ENCODE measurements at places on chromosomes 16 and 17.
A peak's percentile ranks its signal among the peaks of the same experiment; 100 is the strongest.

DNA sequence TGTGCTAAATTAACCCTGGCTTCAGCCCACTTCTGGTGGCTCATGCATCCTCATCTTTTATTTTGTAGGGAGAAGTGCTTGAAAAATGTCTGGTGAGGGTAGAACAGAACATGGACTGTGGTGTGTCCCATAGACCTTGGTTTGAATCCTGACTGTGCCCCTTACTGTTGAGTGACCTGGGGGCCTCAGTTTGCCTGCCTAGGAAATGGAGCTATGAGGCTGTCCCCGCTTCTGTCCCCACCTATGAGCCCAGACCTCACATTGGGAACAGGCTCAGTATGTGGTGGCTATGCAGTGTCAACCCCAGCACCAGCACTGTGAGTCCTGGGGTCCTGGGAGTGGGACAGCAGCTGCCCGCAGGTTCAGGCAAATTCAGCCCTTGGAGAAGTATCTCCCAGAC lies 186.3 kb upstream of the GSE1 start:
- DNase-seq, result no peak

GRCh38 chr17:57277923-57278604 lies 21.7 kb downstream of the MSI2 start:
- DNase-seq, result no peak

- no peak for DNase-seq
These were observed 10.8 kb upstream of the RIPOR1 start for GRCh38 chr16:67517661-67518423.

DNA sequence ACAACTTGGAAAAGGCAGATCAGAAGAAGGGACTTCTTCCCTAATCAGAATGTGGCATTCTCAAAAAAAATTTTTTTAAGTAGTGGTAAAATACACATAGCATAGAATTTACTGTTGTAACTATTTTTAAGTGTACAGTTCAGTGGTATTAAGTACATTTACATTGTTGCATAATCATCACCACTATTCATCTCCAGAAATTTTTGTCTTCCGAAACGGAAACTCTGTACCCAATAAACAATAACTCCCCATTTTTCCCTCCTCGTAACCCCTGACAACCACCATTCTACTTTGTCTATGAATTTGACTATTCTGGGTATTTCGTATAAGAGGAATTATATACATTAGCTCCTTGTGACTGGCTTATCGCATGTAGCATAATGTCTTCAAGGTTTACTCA lies 18.9 kb downstream of the METTL9 start:
- DNase-seq, result no peak

GRCh38 chr16:81737885-81738536 lies 41.1 kb upstream of the PLCG2 start:
- peak; percentile 71 for DNase-seq

- no peak for DNase-seq
These were observed 14.7 kb upstream of the RBFOX1 start for GRCh38 chr16:7317982-7318381.

- DNase-seq, result no peak
These were observed 208.8 kb upstream of the MAF start for GRCh38 chr16:79809376-79809775.

DNA sequence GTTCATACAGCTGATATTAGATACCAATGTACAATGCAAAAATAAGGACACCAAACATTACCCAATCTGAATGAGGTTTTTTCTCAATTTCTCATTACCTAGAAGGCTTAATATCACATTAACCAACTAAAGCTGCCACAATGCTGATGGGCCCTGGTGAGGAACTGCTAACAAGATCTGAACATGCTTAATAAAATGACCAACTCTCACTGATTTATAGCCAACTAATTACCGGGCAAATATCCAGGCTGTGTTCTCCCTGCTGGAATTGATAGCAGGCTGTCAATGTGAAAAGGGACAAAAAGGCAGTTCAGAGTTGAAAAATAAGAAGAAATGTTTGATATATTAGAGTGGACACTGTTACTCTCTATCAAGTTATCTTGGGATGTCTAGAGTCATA lies 124.6 kb downstream of the TOX3 start:
- no peak for DNase-seq

DNA sequence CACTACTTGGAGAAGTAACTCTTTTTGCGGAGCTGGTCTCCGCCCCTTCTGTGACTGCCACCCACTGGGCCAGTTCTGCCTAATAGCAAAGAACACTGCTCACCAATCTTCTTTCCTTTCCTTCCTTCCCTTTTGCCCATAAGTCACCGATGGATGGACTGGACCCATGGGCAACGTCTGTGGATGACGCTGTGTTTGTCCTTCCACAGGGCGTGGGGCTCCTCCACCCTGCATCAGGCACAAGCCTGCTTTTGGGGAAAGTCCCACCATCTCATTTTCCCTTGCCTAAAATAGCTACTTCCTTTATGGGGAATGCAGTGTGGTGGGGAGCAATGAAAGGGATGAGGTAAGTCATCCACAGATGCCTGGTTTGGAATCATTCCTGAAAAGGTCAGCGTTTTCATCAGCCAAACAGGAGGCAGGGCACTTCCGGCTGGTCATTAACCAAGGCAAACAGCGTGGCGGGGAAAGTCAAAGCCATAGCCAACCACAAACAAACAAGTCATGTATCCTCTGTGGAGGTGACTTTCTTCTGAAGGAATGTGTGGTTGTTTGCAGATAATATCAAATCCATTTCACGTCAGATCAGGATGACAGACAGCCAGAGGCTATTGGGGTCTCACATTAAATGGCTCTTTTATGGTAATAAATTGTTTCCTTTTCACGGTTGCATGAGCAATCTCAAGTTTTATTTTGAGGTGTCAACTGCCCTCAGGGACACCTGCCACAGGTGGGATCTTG lies 30.7 kb upstream of the MED9 start:
- peak; percentile 95 for DNase-seq

DNA sequence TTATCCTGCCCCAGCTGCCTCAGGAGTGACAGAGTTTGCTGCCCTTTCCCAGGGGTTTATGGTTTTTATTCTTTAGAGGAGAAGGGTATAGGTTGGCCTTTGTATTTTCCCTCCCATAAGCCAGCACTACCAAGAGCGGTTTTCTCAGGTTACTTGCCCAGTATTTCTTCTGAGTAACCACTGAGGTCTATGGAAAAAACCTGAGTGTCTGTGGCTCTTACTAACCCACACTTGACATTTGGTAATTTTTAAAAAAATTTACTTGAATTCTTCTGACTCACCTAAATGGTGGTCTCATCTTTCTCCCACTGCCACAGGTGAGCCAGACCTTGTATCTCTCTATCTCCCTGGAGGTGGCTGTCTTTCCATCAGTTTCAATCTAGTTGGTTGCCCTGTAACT lies 6.0 kb downstream of the SLC7A6 start:
- DNase-seq, result no peak

GRCh38 chr17:38731526-38732294 lies 1.6 kb downstream of the CISD3 start:
- peak; percentile 29 for DNase-seq

DNA sequence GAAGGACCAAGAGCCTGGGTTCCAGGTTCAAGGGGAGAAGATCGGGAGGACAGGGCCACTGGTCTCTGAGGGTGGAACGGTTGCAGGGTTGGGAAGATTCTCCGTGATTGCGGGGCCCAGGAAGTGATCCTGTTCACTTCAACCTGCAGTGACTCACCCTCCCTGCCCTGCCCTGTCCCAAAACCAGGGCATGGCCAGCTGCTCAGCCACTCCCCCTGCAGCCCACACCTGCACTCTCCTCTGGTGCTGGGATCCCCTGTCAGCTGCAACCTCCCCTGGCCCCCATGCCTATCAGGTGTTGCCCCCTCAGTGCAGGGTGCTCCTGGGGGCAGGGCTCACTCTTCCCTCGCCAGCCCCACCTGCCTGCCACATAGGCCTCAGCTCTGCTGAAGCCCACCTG lies 1.1 kb downstream of the RUNDC3A start:
- DNase-seq, result no peak

DNA sequence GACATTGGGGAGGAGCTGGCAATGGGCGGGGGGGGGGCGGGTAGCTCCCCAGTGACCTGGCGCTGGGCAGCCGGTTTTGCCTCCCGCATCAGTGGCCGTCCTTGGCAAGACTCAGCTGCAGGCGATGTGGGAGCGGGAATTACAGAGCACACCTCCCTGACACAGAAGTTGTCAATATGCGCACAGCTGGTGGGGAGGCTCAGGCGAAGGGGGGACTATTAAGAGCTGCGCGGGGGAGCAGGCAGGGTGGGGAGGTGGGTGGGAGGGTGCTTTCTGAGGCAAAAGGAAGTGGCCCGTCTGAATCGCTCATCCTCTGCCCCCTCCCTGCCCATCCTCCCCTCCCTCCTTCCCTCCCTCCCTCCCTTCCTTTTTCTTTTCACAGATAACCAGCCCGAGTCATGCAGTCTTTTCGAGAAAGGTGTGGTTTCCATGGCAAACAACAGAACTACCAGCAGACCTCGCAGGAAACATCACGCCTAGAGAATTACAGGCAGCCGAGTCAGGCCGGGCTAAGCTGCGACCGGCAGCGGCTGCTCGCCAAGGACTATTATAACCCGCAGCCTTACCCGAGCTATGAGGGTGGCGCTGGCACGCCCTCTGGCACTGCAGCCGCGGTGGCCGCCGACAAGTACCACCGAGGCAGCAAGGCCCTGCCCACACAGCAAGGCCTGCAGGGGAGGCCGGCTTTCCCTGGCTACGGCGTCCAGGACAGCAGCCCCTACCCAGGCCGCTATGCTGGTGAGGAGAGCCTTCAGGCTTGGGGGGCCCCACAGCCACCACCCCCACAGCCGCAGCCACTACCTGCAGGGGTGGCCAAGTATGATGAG lies 44.0 kb downstream of the SREBF1 start:
- DNase-seq, result peak; percentile 61

GRCh38 chr16:81544261-81544660 lies 99.7 kb downstream of the CMIP start:
- DNase-seq, result no peak

DNA sequence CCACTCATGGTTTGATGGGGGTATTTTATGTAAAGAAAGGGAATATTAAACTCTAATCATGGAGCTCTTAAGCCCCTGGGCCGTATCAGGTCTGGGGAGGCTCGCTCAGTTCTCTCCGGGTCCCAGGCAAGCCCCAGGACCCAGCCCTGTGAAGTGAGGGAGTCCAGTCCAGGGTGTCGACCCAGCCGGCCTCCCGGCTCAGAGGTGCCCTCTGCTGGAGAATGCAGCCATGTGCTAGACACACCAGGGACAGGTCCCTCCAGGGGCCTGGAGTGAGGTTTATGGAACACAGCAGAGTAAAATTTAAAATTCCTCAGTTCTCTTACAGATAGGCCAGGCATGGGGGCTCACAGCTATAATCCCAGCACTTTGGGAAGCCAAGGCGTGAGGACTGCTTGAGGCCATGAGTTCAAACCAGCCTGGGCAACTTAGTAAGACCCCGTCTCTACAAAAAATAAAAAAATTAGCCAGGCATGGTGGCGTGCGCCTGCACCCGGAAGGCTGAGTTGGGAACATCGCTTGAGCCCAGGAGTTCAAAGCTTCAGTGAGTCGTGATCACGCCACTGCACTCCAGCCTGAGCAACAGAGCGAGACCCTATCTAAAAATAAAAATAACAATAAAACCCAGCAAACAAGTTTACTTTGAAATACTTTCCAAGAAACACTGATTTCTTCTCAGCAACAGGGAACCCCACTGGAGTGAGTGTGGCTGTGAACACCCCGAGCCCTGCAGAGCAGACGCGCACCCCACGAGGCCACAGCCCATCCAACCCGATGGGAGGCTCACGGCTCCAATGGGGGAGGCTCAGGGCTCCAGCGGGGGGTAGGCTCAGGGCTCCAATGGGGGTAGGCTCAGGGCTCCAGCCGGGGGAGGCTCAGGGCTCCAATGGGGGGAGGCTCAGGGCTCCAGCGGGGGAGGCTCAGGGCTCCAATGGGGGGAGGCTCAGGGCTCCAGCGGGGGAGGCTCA lies 72.2 kb downstream of the ZNF778 start:
- DNase-seq, result peak; percentile 73

- peak; percentile 60 for DNase-seq
These were observed 250.1 kb upstream of the CDH5 start for GRCh38 chr16:66116163-66117002.

GRCh38 chr16:49462989-49463371 lies 89.4 kb downstream of the C16orf78 start:
- no peak for DNase-seq

DNA sequence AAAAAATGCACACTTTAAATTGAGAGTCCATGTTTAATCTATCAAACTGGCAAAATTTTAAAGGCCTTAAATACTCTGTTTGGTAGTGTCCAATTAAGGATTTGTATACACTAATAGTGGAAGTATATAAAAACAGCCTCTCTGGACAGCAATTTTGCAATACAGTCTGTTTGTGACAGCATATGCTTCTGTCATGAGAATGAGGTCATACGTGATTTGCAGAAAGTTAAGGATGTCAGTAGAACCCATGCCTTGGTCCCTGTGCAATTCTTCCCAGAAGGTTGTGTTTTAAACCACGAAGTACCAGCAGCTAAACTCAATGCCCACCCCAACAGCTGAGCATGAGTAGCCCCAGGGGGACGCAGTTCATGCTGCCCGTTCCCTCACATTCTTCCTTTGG lies 78.4 kb downstream of the AIPL1 start:
- no peak for DNase-seq

- DNase-seq, result no peak
These were observed 313.0 kb downstream of the SEC14L1 start for GRCh38 chr17:77453613-77454241.

DNA sequence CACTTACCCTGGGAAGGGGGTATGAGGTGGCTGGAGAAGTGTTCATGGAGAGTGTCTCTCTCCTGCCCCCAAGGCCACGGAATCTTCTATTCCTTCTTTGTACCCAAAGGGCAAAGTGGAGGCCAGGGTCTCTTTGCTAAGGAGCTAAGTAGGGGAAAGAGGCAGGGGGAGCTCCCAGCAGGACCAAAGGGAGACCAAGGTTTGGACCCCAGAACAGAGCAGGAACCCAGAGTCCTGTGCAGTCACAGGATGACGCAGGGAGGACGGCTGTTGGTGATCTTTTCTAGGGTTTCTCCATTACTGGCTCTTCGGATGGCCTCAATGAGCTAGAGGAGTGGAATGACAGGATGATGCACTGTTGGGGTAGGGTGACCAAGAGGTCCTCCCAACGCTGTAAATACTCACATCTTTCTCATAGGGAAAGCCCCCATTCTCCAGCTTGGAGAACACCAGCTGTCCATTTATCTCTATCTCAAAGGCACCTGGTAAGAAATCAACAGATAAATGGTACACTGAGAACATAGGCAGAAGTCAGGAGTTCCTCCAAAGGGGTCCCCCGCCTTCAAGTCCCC lies 966 bp downstream of the MIEN1 start:
- DNase-seq, result peak; percentile 26

DNA sequence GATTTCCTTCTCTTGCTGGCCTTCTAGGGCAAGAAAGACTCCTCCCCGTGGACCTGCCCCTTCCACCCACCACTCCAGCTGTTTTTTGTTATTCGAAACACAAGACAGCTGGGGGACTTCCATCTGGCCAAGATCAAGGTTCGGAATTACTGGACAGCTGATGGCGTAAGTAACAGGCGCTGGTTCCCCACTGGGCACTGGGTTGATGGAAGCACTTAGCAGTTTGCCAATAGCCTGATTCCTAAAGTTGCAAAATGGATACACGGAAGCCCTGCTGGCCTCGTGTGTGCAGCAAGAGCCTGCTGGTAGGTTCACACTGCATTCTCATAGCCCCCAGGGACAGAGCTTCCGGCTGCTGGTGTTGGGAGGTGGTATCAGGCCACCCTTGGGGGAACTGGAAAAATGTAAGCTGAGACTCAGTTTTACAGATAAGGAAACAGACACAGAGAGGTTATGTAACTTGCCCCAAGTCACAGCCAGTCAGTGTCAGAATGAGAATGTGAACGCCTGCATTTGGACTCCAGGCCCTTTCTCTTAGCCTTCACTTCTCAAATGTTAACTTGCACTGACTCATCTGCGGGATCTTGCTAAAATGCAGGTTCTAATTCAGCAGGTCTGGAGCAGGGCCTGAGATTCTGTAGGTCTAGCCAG lies 171.7 kb downstream of the KATNIP start:
- DNase-seq, result no peak

- peak; percentile 46 for DNase-seq
These were observed 558 bp downstream of the HSD3B7 start for GRCh38 chr16:30985401-30986128.

All from EH (cell line).